ENCODE measurements at places on chromosomes 4 and X. TPM values are rescaled to one million over a fixed set of nuclear protein-coding genes. Genes with fewer than 3 reads are reported as not detected.
A peak's percentile ranks its signal among the peaks of the same experiment; 100 is the strongest.

EBP gene
- polyA plus RNA-seq: 314 TPM

SMARCA1 gene
- not detected for polyA plus RNA-seq

TMEM129 gene
- polyA plus RNA-seq: 37.9 TPM

GLRA3 gene
- polyA plus RNA-seq: not detected

TSPAN6 gene
- not detected for polyA plus RNA-seq

RHOXF2 gene
- not detected for polyA plus RNA-seq

GRCh38 chr4:169208516-169208915 is 62.2 kb downstream of the SH3RF1 start:
- DNase-seq: no peak

GRCh38 chr4:183840311-183840710 is 64.8 kb upstream of the STOX2 start:
- peak; percentile 41 for DNase-seq

GRCh38 chr4:37821953-37822605 is 4.4 kb upstream of the PGM2 start:
- no peak for DNase-seq

DNA sequence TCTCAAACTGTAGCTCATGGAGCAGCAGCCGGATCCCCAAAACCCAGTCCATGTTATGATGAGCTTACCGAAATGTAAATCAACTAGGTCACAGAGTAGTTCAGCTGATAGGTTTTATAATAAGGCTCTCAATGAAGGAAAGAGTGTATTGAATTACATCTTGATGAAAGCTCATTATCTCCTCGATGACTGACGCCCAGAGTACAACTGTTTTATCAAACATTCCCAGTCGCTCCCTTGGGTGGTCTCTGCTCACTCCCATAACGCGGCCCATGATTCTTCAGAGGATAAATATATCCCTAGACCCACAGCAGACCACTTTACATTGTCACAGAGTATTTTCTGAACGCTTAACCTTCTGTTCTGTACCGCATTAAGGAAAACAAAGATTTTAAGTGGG is 452.3 kb upstream of the GALNT7 start:
- DNase-seq: no peak

DNA sequence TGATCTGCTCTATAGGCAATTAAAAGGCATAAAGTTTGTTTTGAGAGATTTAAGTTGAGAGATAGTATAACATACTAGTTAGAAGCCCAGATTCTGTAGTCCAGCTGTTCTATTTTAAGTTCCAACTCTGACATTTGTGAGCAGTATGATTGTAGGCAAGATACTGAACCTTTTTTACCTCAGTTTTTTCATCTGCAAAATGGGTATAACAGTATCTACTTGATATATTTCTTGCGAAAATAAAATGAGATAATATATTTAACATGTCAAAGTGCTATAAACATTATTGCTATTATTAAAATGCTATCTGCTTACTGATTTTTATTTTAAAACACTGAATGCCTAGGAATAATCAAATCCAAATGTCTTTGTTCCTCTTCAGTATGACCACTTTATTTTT is 19.2 kb downstream of the TMPRSS11F start:
- DNase-seq: no peak

- no peak for DNase-seq
Observed at GRCh38 chrX:805103-805670, 174.6 kb downstream of the SHOX start.

DNA sequence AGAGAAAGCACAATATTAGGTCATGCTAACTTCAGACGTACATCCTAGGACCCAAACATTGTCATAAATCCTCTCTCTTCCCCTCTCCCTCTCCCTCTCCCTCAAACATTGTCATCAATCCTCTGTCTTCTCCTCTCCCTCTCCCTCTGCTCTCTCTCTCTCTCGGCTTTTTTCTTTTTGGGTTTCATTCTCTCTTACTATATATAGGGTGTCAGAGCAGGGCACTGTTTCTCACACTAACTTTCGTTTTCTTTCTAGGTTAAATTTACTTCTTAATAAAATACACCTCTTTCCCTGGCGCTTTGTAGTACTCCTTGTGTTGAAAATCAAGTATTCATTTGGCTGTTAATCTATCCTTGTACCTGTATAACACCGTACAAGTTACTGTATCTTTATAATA is 37.0 kb upstream of the HERC5 start:
- no peak for DNase-seq

GRCh38 chrX:54931107-54931506 is 10.5 kb downstream of the TRO start:
- DNase-seq: no peak

DNA sequence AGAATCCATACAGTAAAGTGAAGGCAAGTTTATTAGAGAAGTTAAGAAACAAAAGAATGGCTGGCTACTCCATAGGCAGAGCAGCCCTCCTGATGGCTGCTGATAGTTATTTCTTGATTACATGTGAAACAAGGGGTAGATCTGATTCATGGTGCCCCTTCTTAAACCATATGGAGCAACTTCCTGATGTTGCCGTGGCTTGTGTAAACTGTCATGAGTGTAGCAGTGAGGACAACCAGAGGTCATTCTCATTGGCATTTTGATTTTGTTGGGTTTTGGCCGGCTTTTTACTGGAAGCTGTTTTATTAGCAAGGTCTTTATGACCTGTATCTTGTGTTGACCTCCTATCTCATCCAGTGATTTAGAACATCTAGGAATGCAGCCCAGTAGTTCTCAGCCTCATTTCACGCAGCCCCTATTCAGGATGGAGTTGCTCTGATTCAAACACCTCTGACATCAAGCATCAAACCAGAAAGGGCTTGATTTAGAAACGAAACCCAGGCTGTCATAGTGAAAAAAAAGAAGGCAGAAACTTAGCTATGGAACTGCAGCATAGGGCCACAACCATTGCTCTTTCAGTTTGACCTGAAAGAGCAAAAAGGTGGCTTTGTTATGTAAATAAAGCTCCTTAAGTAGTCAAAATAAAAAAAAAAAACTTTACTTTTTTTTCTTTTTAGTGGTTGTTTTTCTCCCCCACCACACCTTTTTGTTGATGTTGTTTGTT is 37.8 kb downstream of the SPCS3 start:
- DNase-seq: no peak

DNA sequence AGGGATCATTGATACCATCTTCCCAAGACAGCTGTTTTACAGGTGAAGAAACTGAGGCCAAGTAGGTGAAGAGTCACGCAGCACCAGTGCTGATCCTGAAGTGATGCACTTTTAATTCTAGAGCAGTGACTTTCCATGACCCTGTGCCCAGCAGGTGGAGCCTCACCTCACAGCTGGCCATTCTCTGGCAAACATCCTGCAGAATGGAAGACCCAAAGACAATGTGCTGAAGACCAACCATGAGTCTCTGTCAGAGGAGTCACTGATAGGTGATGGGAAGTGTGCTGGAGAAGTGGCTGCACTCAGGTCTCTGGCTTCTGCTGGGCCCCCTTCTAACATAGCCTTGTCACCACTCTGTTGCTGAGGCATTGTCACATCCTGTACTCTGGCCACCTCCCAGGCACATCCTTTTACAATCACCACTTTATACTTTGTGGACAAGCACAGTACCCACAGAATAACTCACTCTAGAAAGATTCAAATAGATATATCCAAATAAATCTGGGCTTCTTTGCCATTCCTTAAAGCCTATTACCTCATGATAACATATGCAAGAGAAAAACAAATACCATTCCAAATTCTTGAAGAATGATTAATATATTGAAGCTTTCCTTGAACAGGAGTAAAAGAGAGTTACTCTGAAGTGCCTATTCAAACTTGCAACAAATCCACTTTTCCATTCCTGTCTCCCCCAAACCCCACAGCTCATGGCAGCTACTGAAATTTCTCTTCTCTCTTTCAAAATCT is 64.1 kb upstream of the SCOC start:
- DNase-seq: no peak

- no peak for DNase-seq
Observed at GRCh38 chrX:28581522-28581921, 5.7 kb upstream of the IL1RAPL1 start.

GRCh38 chrX:70168238-70169188 is 8.8 kb upstream of the DGAT2L6 start:
- DNase-seq: no peak

DNA sequence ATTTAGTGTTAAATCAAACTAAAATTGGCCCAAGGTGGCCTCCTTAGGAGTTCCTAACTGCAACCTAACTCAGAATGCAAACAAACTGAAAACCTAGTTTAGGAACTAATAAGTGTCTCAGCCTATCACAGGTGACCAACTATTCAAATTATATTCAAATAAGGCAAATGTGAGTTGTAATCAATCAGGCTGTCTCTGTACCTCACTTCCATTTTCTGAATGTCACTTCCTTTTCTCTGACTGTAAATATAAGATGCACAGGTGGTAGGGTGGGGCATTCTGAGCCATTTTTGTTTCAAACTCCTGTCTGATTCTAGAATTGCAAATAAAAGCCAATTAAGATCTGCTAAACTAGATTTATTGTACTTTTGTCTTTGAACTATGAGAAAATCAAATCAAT is 401.5 kb downstream of the PPP3CA start:
- DNase-seq: no peak

DNA sequence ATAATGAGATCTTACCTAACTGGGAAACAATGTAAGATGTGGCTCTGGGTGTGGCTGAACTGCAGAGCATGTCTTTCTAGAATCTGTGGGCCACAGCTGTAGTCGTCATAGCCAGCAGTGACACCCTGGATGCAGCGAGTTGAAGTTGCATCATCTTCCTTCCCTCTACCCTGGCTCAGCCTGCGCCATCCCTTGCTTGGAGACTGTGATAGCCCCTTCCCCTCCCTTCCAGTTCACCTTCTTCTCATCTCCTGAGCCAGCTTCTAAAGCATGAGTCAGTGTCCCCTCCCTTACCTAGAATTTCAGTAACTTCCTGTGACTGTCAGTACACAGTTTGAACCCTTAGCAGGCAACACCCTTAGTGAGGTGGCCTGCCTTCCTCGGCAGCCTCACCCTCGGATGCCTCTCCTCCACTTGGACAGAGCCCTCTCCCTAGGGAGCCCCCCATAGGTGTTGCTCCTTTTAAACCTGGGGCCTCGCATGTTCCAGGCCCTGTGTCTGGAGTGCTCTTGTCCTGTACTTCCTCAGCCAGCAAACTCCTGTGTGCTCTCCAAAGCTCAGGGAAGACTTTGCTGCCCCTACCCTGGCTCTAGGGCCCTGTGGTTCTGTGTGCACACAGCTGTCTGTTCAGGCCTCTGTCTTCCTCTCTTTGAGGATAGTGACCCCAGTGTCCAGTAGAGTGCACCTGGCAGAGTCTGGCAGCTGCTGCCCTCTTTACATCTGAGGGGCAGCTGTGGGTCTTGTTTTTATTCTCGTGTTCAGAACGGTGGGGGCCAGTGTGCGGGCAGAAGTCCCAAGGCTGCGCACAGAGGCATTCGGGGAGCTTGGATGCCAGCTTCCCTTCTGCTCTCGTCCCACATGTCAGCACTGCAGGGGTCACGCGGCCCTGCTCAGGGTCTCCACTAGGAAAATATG is 43.7 kb upstream of the TADA2B start:
- DNase-seq: no peak

DNA sequence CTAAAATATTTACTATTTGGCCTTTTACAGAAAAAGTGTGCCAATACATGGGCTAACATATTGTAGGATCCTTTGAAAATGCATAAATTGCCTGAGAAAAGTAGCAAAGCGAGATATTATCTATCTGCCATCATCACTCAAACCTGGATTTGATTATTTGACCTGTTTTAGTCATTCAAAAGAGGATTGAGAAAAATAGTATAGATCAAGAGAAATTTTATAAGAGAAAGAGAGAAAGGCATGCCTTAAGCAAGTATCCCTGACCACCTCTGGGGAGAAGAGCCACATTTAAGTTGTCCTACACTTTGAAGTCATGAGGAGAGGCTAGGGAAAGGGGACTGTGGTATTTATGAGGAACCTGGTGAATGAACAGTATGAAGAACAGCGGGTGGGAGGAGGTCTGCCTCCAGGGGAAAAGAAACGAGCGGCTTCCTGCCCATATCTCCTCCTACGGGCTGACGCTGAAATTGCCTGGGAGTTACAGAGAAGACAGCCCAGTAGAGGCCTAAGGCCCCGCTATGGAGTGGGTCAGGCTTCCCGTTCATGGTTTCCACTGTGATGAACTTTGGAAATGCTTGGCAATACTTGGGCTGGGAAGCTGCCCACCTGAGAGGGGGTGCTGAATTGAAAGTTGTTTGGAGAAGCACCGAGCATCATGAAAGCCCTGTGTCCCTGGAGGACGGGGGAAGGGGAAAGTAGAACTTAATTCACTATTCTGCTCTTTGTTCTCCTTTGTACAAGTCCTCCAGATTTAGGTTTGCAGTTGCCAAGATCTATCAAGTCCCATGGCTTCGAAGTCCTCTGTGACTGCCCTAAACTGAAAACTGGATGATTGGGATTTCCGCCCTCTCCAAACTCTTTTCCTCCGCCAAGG is 106.9 kb upstream of the ACSL4 start:
- no peak for DNase-seq

DNA sequence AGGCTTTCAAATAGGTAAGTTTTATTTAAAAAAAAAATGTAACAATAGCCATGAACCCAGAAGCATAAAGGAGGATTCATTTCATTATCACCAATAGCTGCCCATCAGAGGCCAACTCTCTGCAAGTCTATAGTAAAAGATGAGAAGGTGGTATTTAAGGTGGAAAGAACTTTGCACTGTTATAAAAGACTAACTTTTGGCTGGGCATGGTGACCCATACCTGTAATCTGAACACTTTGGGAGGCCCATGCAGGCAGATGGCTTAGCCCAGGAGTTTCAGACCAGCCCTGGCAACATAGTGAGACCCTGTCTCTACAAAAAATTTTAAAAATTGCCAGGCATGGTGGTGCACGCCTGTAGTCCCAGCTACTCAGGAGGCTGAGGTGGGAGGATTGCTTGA is 43.3 kb downstream of the RPS3A start:
- no peak for DNase-seq

GRCh38 chr4:52019936-52020657 is at the start of gene LRRC66:
LRRC66 (minus strand) TSS chr4:52020363; CDS start chr4:52017613, 2,750 bp downstream.
- no peak for DNase-seq
